Hindlimb muscle (tissue), 1 donor: ENCODE measurements at places on chromosomes 13 and 19. TPM values are rescaled to one million over a fixed set of nuclear protein-coding genes. Genes with fewer than 3 reads are reported as not detected.

- DNase-seq, result no peak
Observed at GRCh38 chr19:23788411-23788810, 29.7 kb upstream of the ZNF681 start.

- DNase-seq, result no peak
Observed at GRCh38 chr13:78606471-78607408, 3.4 kb upstream of the POU4F1 start.

GRCh38 chr13:113849546-113849945 is 14.3 kb downstream of the GAS6 start:
- DNase-seq, result no peak

Gene CEACAM1
- 2.1 TPM for polyA plus RNA-seq

Gene EPS8L1
- 2.6 TPM for polyA plus RNA-seq
